ENCODE measurements at places on chromosomes 4 and X.

GRCh38 chr4:36198068-36198808 is 46.1 kb downstream of the ARAP2 start:
- DNase-seq: no peak

DNA sequence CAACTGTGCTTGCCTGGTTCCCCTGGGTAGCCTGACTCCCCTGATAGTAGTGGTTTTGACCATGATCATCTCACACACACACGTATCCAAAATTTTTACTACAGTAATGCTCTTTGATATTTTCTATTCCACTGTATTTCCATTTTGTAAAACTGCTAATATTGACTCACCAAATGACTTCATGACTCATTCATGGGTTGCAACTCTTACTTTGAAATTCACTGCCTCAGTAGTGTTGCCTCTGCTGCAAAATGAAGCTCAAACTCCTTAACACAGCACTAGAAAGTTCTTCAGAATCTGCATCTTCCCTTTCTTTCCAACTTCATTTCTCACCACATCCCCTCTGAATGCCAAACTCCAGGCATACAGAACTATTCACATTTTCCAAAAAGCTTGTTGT is 20.3 kb downstream of the QRFPR start:
- no peak for DNase-seq

GRCh38 chr4:123340381-123340701 is 56.3 kb upstream of the SPRY1 start:
- no peak for DNase-seq

DNA sequence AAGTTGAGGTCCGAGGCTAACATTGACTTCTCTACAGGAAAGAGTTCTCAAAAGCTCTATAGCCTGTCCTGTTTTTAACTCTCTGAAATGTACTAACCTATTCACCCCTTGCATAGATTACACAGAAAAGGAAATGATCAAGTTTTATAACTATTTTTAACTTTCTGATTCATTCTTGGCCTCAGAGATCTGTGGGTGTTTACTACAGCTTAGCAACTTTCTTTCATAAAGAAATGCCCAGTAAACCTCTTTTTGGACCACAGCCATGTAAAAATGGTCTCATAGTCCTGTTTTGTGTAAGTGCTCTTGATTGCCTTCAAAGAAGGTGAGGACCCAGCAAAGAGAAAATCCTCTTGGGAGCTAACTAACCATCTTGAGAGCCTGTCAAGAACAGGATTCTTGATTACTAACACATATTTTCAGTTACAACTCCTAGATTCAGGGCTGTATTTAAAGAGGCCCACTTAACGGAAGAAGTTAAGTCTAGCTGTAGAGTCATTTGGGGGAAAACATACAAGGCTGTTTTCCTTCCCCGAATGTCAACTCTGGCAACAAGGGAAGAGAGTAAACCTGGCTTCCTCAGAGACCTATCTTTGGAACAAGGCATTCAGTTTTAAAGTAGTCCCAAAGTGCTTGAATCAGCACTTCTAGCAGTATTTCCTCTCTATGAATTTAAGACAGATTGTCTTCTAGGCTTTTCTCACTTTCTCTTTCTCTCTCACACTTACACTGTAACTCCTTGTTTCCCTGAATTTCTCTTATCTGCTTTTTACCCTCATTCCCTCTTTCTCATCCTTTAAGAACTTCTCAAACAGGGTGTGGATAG is 78.2 kb downstream of the IL21 start:
- no peak for DNase-seq

- DNase-seq: no peak
Observed at GRCh38 chrX:146448791-146449190, 360.8 kb upstream of the CXorf51B start.

GRCh38 chr4:137740141-137740540 is 207.8 kb upstream of the PCDH18 start:
- DNase-seq: no peak

DNA sequence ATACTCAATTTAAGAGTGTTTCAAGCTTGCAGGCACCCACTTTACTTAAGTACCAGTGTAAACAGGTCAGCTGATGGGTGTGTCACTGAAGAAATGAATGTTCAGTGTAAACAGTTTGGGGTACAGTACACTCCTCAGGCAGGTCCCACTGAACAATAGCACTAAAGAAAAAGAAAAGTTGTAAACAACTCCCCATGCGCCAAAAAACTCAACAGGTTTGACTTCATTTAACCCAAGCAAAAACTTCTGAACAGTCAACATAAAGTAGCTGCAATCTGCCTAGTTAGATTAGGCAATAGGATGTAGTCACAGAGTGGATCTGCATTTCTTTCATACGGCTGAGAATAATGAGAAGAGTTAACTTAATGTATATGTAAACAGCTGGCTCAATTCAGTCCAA is 93.2 kb downstream of the FAM13A start:
- no peak for DNase-seq

Measured in NCI-H187 (cell line).